ENCODE measurements at places on chromosomes 1 and 21.

GRCh38 chr21:36344931-36345330 is 24.9 kb downstream of the MORC3 start:
- DNase-seq, result no peak

DNA sequence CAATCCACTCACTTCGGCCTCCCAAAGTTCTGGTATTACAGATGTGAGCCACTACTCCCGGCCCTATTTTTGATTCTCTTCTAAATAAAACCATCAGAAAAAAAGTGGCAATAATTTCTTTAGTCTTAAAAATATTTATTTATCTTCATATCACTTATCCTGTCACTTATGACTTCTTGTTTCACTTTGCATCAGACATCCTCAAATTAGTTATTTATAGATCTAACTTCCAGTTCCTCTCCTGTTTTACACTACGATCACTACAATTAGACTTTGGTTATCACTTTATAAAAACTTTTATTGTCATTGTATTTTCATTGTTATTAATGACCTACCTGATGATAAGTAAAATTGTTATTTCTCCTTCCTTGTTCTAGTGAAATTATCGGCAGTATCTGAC is 783.4 kb upstream of the BRINP3 start:
- no peak for DNase-seq

DNA sequence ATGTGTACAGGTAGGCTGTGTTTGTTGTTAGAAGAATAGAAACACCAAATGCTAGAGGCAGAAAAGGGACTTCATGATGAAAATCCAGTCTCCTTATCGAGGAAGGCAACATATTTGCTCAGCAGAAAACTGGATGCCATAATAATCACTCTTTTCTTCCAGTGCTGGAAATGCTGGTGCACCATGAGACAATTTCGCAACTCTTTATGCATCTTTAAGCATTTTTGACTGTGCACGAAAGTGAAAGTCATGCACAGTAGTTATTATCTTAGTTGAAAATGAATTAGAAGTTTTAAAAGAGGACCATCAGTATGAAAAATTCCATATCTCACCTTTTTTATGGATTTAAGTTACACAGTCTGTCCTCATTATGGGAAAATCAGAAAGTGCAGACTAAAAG is 29.1 kb downstream of the SMYD2 start:
- DNase-seq, result no peak

- no peak for DNase-seq
Measured at GRCh38 chr1:235351441-235351840, 15.8 kb upstream of the TBCE start.

DNA sequence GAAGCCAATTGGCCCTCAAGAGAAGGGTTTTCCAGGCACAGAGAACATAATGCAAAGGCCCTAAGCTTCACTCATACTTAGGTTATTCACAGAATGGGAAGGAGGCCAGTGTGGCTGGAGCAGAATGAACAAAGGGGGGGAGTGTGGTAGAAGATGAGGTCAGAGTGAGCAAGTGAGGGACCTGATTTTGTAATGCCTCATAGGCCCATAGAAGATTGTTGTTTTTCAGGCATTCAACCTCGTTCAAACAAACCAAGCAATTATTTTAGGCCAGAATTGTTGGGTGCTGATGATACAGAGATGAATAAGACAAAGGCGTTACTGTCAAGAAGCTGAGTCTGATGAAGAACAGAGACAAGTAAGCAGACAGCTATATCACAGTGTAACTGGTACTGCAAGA is 54.5 kb upstream of the RAP1A start:
- DNase-seq, result no peak

- DNase-seq, result no peak
Measured at GRCh38 chr1:215731699-215732098, 164.6 kb downstream of the KCTD3 start.

GRCh38 chr1:41719590-41719989 is 199.1 kb downstream of the HIVEP3 start:
- DNase-seq, result no peak

GRCh38 chr1:39819091-39819812 is 30.6 kb upstream of the BMP8B start:
- DNase-seq, result no peak

- no peak for DNase-seq
Measured at GRCh38 chr1:199946305-199947155, 81.0 kb upstream of the NR5A2 start.

GRCh38 chr1:33608825-33609400 is 136.5 kb downstream of the ZSCAN20 start:
- DNase-seq, result no peak

DNA sequence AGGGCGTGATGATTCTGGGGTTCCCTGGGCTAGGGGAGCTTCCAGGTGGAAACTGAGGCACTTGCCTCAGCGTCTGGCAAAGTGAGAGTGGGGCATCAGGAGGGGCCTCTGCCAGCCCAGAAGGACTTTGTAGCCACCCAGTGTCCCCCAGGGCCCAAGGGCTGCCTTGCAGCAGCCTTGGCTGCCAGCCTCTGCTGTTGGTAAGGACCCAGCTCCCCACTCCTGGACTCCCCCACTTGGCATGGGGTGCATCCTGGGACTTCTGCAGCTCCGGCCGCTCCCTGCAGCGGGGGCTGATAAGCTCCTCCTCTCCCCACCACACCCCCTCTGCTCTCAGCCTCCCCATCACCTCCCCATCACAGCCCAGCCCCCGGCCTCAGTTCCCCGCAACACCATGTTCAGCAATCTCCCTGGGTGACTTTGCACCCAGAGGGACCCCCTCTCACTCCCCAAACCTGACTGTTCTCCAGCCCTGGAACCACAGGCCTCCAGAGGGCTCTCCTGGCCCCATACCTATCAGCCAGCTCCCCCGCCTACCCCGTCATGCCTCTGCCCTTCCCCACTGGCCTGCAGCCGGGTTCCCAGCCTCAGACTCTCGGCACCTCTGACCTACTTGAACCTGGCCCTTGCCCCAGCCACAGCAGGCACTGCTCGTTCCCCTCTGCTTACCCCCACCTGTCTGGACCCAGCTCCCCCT is 113.0 kb downstream of the CRYAA start:
- DNase-seq, result no peak

- DNase-seq, result peak; percentile 79
Measured at GRCh38 chr21:42258150-42258884, 39.4 kb downstream of the ABCG1 start.

- DNase-seq, result no peak
Measured at GRCh38 chr1:245094092-245094491, 60.7 kb upstream of the KIF26B start.

DNA sequence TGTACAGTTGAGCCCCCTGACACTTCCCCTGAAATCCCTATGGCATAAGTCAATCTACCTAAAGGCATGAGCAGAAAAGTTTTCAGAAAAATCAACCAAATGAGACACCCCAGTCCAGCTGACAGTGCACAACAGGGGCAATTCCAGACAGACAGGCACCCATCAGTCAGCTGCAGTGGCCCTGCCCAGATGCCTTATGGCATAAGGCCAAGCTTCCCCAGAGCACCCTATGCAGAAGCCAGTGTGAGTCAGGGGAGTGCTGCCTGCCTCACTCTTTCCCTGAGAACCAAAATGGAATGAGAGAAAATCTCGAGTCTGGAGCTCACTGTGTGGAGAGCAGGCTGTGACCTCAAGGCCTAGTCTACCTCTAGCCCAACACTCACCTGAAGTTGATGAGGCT is 38.1 kb downstream of the MRAP start:
- DNase-seq, result no peak

DNA sequence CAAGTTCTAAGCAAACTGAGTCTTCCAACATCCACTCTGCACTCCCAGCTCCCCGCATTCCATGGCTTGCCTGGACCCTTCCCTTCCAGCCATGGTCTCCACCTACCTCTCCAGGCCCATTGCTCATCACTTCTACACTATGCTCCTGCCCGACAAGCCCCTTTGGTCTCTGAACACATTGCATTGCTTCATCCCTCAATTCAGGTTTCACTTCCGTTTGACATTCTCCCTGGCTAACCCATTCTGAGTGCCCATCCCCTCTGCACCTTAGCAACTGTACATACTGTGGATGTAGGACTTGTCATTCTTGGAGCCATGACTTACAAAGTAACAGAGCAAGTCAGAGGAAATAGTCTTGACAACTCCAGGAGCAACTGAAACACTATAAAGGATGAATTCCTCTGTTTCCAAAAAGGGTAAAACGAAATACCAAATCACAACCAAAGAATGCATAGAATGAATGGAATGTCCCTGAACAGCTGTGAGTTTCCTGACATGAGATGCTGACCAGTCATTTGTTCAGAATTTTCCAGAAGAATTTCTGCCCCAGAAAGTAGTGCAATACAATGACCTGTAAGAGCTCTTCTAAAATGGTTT is 66.7 kb downstream of the KCNJ6 start:
- no peak for DNase-seq

GRCh38 chr1:31976401-31976800 is 37.3 kb upstream of the KHDRBS1 start:
- DNase-seq, result no peak

DNA sequence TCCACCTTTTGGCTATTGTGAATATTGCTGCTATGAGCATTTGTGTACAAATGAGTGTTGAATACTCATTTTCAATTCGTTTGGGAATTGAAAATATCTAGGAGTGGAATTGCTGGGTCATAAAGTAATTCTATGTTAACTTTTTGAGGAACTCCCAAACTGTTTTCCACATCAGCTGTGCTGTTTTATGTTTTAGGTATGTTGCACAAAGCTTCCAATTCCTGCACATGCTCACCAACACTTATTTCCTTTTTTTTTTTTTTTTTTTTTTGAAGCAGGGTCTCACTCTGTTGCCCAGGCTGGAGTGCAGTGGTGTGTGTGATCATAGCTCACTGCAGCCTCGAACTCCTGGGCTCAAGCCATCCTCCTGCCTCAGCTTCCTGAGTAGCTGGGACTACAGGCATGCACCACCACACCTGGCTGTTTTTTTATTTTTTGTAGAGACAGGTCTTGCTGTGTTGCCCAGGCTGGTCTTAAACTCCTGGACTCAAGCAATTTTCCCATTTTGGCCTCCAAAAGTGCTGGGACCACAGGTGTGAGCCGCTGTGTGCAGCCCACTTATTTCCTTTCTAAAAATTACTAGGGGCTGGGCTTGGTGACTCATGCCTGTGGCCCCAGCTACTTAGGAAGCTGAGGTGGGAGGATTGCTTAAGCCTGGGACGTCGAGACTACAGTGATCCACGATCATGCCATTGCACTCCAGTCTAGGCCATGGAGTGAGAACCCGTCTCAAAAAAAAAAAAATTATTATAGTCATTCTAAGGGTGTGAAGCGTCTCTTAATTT is 33.4 kb downstream of the TMCC2 start:
- DNase-seq, result peak; percentile 64

GRCh38 chr1:92210701-92211100 is 7.0 kb upstream of the C1orf146 start:
- DNase-seq, result peak; percentile 51

DNA sequence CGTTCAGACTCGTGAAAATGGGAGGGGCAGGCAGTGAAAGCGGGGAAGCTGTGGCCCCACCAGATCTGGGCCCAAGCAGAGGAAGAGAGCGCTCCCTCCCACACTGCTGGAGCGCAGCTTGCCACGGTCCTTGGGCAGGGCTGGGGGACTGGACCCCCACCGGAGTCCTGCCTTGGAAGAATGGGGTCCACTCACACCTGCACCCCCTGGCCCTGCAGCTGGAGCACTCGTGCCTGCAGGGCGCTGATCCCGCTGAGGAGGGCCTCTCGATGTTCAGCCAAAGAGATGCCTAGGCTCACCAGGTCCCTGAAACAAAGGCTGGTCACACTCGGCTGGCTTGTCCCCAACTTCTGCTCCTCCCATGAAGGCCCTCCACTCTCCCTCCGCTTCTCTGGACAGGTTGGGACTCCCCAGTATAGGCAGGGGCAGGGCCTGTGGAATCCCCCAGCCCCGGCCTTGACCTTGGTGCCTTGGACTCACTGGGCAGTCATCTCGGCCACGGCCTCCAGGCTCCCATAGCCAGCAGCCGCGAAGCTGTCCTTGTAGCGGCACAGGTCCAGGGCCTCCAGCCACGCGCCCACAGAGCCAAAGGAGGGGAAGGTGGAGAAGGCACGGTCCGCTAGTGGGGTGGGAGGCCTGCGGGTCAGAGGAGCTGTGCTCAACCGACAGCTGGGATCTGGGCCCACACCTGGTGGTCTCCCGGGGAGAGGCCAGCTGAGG is 26.0 kb downstream of the CDCA8 start:
- no peak for DNase-seq

- DNase-seq, result no peak
Measured at GRCh38 chr1:59788825-59789224, 25.9 kb upstream of the HOOK1 start.

DNA sequence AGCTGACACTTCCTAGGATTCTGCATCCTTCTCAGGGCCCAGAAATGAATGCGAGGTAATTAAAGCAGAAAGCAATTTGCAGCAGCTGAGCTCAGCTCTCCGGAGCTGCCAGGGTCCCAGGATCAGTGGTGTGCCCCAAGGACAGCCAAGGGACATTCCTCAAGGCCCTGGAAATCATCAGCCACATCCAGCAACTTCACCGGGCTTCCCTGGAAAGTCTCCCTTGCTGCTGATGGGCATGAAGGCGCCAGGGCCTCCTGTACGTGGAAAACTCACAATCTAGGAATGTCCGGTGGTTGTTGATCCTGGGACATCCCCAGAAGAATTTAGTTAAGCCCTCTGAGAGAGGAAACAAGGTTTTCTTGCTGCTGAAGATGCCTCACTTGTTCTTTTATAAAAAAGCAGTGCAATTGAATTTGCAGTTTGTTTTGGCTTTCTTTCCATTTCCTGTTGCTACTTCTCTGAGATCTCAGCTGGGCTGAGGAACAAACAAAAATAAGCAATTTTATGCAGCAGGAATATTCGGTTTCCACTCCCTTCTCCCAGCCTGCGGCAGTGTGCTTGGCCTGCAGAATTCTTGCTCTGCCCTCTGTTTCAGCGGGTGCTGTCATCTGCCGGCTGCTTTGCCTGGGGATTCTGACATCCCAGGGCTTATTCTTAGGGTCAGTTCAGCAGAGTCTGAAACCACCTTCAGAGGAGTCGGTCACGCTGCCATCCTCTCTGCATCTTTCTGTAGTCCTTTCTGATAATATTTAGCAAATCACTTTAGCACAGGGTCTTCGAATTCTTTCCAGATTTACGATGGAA is 85.9 kb downstream of the TCP10L start:
- DNase-seq, result no peak

- peak; percentile 64 for DNase-seq
Measured at GRCh38 chr21:35438643-35439404, 389.7 kb upstream of the RUNX1 start.

DNA sequence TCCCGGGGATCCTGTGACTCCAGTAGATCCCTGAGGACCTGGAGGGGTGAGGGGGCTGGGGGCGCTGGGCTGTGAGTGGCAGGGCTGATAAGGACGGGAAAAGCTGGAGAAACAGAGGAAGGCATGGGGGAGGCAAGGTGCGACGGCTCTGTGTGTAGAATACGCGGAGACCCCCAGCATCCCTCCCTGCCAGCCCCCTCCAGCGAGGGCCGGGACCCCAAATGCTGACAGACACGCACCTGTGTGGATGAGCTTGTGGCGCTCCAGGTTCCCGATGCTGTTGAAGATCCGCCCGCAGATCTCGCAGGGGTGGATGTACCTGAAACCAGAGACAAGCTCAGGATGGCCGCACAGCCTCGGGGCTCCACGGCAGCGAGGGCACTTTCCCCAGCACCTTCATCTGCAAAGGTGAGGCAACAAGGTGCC is 53.0 kb upstream of the RIPK4 start:
- DNase-seq, result no peak

GRCh38 chr1:234958066-234958705 is 170.5 kb downstream of the TOMM20 start:
- no peak for DNase-seq

GRCh38 chr21:37101384-37101783 is 28.3 kb downstream of the TTC3 start:
- DNase-seq, result no peak

GRCh38 chr1:86352086-86352485 is 44.0 kb downstream of the ODF2L start:
- DNase-seq, result no peak

- peak; percentile 26 for DNase-seq
Measured at GRCh38 chr1:145997718-145998023, 1.3 kb upstream of the TXNIP start.

All from KBM-7 (cell line).